ENCODE measurements at places on chromosomes 13 and 19.

- no peak for DNase-seq
Measured at GRCh38 chr13:102530751-102531150, 66.0 kb upstream of the TPP2 start.

- no peak for DNase-seq
Measured at GRCh38 chr13:64154514-64154913, 2738.9 kb upstream of the PCDH20 start.

DNA sequence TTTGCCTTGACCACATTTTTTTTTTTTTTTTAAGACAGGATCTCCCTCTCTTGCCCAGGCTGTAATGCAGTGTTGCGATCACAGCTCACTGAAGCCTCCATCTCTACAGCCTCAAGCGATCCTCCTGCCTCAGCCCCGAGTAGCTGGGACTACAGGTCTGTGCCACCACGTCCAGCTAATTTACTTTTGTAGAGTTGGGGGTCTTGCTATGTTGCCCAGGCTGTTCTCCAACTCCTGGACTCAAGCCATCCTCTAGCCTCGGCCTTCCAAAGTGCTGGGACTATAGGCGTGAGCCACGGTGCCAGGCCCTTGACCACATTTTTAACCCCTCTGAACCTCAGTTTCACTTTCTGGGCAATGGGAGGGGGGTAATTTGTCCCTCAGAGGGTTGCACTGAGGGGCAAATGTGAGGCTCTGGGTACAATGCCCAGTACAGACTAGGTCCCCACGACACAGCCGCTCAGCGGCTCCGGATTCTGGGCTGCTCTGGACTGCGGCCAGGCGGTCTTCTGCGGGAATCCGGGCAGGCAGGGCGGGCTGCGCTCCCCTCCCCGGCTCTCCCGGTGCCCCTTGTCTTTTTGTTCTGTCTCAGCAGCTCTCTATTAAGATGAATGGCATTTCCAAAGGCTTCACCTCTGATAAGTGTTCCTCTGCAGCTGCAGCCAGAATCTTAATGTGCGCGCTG lies 3.8 kb upstream of the ALOX5AP start:
- no peak for DNase-seq

GRCh38 chr13:24931450-24932251 lies 164.3 kb upstream of the PABPC3 start:
- DNase-seq: no peak

- no peak for DNase-seq
Measured at GRCh38 chr13:65585346-65585745, 1644.8 kb downstream of the PCDH9 start.

DNA sequence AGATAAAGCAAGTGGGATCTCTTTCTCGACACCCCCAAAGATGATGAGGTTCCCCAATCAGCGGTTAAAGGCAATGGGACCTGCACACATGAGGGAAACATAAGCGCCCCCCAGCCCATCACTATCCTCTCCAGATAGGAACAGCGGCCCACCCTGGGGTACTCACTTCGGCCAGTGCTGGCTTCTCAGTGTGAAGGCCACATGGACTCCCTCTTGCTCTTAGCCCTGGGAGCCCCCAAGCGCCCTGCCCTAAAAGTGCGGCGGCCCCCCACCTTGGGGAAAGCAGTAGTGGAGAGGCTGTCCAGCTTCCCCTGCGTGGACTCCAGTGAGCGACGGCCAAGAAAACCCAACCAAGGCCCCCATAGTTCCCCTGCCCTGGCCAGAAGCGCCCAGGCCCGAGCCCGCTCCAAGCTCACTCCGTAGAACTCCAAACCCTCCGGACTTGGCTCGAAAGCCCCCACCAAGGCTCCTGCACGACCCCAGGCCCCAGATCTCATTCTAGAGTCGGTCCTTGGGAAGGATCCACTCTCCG lies 1.0 kb downstream of the CACNA1A start:
- DNase-seq: no peak

DNA sequence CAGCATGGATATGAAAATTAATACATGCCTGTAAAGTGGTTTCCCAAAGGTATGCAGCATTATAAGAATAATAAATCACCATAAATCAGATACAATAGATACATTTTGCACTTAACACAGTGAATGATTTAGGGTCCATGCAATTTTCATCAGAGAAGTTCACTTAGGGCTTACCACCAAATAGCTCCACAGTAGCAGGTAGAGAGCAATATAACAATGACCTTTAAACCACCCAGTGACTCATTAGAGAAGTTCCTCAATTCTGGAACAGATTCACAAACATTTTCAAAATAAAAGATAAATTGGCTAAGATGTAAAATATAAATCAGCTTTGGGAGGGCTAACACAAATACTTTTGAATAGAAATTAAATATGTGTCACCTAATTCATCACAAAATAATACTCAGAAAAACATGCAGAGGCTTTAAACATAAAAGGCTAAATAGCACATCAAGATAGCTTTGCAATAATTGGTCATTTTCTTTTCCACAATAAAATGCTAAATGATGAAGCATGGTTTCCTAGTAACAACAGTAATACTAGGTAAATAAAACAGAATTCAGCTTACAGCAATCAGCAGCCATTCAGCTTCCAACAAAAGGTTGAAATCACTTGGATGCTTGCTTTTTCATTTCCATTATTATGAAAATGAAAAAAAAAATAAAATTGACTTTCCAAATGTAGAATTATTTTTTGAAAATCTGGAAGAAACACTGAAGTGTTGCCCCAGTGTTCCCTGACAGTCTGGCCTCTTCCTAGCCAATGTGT lies 84.3 kb upstream of the NBEA start:
- DNase-seq: no peak

DNA sequence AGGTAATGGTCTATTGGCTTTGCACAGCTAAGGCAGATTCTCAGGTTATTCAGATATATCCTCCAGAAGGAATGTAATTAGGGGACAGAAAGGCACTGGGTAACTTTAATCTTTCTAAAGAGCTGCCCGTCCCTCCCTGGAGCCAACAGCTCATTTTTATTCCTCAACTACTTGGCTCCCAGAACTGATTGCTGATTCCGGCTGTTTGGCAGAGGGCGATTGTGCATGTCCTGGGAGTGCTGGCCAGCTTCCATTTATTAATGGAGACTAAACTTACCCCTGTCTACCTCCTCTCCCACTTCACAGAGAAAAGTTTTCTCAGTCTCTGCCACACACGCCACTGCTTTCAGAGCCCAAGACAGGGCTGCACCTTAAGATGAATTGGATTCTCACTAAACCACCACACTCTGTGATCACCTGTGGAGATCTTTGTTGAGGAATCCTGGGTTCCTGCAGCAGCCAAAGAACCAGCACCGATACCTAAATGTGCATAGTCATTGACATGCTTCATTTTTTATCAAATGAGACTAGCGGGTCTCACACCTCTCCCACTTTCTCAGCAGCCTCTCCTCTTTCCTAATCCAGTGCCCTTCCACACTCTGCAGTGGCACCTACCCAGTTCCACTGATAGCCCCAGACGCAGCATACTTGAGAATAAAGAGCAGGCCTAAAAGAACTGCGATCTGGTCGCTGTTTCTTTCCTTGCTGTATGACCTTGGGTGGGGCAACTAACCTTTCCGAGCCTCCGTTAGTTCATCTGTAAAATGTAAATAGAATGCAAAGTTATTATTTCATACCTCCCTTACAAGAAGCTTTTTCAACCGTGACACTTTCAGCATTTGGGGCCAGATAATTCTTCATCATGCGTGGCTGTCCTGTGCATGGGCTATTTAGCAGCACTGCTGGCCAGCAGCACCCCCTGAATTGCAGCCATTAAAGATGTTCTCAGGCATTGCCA lies 648.7 kb downstream of the UQCRFS1 start:
- no peak for DNase-seq

- DNase-seq: peak; percentile 88
Measured at GRCh38 chr19:16118489-16119033, 6.9 kb downstream of the RAB8A start.

- DNase-seq: peak; percentile 14
Measured at GRCh38 chr13:29847501-29847983, 2.9 kb downstream of the UBL3 start.

DNA sequence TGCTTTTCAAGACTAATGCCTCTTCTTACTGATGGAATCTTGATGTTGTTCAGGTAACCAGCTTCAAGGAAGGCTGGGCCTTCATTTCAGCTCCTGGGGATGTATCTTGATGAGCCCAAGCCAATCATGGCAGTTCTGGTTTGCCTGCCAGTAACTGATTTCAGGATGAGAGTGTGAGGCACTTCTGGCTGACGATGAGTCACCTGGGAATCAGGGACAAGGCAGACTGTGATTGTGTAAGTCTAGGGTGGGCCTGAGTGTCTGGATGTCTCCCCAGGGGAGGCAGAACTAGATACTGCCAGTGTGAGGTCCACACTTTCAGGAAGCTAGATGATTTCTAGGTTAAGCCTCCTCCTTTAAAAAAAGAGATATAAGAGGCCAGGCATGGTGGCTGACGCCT lies 77.3 kb upstream of the KL start:
- DNase-seq: no peak

GRCh38 chr19:13974073-13974472 lies 21.8 kb downstream of the DCAF15 start:
- no peak for DNase-seq

- DNase-seq: no peak
Measured at GRCh38 chr13:74912898-74913297, 569.1 kb downstream of the TBC1D4 start.

- no peak for DNase-seq
Measured at GRCh38 chr19:40743926-40744325, 6.4 kb downstream of the ACTMAP start.

GRCh38 chr13:21932578-21932977 lies 261.7 kb downstream of the FGF9 start:
- no peak for DNase-seq

- no peak for DNase-seq
Measured at GRCh38 chr19:51708811-51709210, 15.0 kb downstream of the HAS1 start.

DNA sequence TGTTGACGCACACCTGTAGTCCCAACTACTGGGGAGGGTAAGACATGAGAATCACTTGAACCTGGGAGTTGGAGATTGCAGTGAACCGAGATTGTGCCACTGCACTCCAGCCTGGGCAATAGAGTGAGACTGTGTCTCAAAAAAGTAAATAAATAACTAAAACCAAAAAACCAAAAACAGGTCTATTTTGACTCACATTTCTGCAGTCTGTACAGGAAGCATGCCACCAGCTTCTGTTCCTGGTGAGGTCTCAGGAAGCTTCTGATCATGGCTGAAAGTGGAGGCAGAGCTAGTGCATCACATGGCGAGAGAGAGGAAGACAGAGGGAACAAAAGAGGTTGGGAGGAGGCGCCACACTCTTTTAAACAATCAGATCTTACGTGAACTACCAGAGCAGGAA lies 142.5 kb downstream of the ITGBL1 start:
- DNase-seq: no peak

DNA sequence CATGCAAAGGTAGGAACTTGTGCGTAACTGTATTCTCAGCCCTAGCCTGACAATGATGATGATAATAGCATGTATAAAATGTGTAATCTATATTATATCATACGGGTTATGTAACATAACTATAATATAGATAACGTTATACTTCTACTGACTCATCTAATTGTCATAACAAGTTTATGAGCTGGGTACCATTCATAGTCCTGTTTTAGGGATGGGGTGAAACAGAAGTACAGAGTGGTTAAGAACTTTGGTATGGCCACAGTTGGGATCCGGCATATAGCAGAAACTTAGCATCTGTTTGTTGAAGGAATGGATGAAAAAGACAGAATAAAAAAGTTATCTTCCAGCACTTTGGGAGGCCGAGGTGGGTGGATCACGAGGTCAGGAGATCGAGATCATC lies 5.2 kb downstream of the CTU1 start:
- DNase-seq: no peak

GRCh38 chr19:17214508-17215126 lies 540 bp upstream of the USE1 start:
- no peak for DNase-seq

- DNase-seq: no peak
Measured at GRCh38 chr13:24176351-24177101, 16.0 kb downstream of the SPATA13 start.

DNA sequence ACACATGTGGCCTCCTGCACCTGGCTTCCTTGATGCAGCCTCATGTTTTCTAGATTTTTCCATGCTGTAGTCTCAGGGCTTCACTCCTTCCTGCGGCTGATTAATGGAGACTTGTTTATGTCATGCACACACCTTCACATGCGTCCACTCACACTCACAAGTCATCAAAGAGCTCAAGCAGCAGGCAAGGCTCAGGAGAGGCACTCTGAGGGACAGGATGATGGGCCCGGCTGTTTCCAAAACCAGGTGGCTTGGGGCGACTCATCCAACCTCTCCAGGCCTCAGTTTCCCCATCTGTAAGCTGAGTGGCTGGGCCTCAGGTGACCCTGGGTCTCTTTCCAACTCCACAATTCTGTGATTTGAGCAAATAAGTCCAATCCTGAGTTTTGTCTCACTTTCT lies 36.9 kb downstream of the RASA3 start:
- DNase-seq: no peak

GRCh38 chr19:55536951-55537740 lies at the start of gene SBK2:
TSS of gene SBK2 (minus strand) at chr19:55537133. CDS start at chr19:55536294, 839 bp downstream.
- peak; percentile 45 for DNase-seq

GRCh38 chr19:5352229-5352763 lies 11.7 kb upstream of the PTPRS start:
- DNase-seq: no peak

DNA sequence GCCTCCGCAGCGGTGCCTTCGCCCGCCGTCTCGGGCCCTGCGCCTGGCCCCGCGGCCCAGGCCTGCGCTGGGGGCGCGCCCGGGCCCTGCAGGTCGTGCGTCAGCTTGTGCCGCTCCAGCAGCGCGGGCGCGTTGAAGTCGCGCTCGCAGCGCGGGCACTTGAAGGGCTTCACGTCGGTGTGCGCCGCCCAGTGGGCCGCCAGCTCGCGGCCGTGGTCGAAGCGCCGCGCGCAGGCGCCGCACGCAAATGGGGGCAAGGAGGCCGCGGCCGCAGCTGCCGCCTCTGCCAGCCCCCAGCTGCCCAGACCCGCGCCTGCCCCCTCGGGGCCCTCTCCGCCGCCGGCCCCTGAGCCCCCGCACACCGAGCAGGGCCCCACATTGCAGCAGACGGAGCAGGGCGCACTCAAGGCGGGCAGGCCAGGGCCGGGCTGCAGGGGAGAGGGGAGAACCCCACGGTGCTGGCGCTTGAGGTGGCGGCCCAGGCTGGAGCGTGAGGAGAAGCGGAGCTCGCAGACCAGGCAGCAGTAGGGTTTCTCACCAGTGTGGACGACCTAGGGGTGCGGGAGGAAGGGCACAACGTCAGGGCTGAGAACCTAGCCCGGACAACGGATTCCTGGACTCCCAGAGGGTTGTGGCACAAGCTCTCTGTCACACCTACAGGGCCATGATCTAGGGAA lies 6.1 kb downstream of the FIZ1 start:
- no peak for DNase-seq

DNA sequence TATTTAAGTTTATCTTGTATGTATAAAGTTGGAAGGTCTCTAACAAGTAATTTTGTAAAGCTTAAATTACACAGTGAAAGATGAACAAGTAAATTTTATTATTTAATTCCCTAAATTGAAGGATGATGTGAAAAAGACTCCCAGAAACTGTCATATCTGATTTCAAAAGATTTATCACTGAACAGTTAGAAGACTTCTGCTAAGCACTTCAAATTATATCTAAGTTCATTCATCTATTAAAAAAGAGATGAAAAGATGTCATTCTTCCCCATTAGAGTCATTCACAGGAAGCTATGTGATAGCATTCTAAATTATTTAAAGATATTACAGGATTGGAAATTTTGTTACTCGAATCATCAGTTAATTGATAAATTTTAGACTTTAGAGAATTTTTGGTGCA lies 359.4 kb downstream of the ITGBL1 start:
- no peak for DNase-seq

GRCh38 chr13:79398127-79398526 lies 7.9 kb downstream of the RBM26 start:
- no peak for DNase-seq

GRCh38 chr13:30892966-30893365 lies 13.1 kb upstream of the MEDAG start:
- no peak for DNase-seq

Data from GM20000 (cell line).